ENCODE measurements at places on chromosomes 13 and 19. TPM values are rescaled to one million over a fixed set of nuclear protein-coding genes. Genes with fewer than 3 reads are reported as not detected.

- DNase-seq, result no peak
These were observed 188.2 kb downstream of the KCNRG start for GRCh38 chr13:50203256-50203941.

The PET100 gene
- total RNA-seq, result 13.1 TPM

GRCh38 chr13:30735025-30735871, at the start of gene ALOX5AP:
TSS of gene ALOX5AP (plus strand) at chr13:30735543. CDS start at chr13:30735606, 63 bp downstream.
- no peak for DNase-seq

The ZSCAN1 gene
- total RNA-seq, result not detected

The OR7D2 gene
- total RNA-seq, result 0.17 TPM

DNA sequence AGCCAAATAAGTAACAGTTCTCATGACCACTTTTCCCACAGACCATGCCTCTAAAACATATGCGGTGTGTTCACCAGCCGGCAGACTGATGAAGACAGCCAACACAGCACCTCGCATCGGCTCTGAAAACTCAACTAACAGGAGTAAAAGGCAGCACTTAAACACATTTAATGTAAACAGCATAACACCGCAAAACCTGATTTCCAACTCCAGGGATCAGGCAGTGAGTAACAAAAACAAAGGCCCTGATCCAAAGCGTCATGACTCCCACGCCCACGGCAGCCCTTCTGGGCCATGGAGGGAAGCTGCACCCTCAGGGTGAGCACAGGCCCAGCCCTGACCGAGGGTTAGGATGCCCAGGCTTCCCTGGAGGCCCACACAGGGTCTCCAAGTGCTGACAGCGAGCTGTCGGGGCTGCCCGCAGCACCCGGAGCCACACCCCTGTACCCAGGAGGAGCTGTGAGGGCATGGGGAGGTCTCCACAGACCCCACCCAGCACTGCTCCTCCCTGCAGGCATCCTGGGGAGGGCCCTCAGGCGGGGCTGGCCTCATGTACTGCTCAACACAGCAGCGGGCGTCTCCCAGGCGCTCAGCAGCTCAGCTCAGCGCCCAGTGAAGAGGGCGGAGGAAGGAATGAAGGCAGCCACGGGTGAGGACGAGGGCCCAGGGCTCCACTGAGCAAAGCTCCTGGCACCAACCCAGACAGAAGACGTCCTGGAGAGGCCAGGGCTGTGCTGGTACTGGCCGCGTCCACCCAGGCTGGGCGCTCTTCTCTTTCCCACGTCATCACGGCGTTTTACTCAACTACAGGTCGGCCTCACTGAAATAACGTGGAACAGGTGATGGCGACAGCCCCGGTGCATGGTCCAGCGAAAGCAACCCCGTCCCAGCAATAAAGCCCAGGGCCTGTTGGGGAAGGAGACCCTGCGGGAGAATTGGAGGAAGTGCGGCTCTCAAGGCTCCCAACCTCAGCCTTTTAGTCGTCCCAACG, 53.7 kb downstream of the RASA3 start:
- peak; percentile 60 for DNase-seq

DNA sequence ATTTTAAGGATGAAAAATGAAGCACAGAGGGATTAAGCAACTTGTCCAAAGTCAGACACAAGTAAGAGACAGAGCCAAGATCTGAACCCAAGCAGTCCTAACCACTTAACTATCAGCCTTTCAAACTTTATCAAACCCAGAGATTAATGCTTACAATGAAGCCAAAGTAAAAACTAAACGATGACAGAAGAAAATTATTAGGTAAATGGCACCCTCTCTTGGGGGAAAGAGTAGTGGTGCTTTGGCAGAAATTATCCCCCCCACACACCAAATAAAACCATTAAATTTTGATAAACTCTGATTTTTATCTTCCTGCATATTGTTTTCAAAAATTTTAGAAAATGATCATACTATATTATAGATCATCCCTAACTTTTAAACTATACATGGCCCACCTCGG, 329.2 kb downstream of the SLC7A1 start:
- DNase-seq, result no peak

The NUFIP1 gene
- total RNA-seq, result 4.0 TPM

Measured in LHCN-M2 (cell line).